ENCODE measurements at places on chromosomes 3 and 15.

GRCh38 chr3:125213946-125214542, 1.5 kb upstream of the SLC12A8 start:
- no peak for DNase-seq

DNA sequence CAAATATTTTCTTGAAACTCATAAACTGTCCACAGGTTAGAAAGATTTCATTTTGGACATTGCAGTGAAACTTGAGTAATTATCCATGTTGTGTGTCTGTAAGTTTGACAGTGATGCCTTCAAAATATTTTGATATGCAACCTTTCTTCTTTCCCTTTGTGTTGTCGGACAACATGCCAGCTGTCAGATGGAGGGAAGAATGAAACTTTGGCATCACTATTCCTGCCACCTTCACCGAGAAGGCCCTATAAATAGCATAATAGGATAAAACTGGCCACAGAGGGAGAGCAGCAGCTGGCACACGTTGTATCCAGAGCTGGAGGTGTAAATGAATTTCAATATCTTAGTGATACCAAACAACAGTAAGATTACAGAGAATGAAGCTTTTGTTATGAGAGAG, 436.7 kb upstream of the CFAP20DC start:
- no peak for DNase-seq

- no peak for DNase-seq
These were observed 245.5 kb downstream of the TBL1XR1 start for GRCh38 chr3:176951586-176952292.

- DNase-seq: no peak
These were observed 51.9 kb upstream of the KLF13 start for GRCh38 chr15:31274496-31275330.

- no peak for DNase-seq
These were observed 18.1 kb downstream of the CYP11A1 start for GRCh38 chr15:74349241-74349778.

- no peak for DNase-seq
These were observed 103.4 kb downstream of the GSK3B start for GRCh38 chr3:119990888-119991287.

- no peak for DNase-seq
These were observed 60.2 kb downstream of the PIAS1 start for GRCh38 chr15:68114356-68114755.

DNA sequence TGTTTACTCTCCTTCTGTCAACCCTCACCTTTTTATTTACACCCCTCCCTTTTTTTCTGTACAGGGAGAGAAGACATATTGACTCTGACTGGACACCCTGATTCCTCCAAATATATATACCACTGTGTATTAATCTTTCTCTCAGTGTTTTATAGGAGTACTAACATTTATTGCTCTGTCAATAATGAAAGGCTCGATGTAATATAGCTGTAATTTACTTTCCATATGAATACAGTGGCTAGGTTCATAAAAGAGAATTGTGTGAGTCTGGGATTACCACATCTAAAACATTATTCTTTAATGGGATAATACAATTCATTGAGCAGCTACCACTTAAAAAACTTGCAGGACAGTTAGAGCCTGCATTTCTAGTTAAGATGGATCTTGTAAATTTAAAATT, 194.3 kb downstream of the SV2B start:
- no peak for DNase-seq

- DNase-seq: no peak
These were observed 148.4 kb downstream of the RTP4 start for GRCh38 chr3:187516446-187517185.

DNA sequence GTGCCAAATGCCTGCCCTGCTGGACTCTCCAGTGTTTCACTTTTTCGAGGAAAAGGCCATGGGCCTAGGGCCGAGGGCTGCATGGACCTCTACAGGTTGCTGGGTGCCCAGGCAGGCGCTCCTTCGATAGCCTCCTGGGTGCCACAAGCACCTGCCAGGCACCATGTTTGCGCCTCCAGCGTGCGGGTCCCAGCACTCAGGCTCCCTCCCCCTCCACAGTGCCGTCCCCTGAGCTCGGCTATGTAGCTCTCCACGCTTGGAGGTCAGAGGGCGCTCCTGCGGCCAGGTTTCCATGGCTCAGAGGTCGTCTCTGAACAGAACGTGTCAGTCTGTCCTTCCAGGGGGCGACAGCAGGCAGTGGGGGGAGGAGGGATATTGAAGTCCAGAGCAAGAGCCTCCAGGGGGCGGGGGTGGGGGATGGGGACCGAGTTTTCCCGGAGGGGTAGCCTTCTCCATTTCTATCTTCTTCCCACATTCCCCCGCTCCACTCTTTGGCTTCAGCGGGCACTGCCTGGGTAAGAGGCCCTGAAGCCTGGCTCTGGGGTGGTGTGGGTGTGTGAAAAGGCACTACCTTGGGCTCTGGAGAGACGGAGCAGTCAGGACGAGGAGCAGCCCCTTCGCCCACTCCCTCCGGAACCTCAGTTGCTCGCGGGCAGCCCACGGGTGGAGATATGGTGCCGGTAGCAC, 3.6 kb downstream of the ONECUT1 start:
- DNase-seq: no peak

DNA sequence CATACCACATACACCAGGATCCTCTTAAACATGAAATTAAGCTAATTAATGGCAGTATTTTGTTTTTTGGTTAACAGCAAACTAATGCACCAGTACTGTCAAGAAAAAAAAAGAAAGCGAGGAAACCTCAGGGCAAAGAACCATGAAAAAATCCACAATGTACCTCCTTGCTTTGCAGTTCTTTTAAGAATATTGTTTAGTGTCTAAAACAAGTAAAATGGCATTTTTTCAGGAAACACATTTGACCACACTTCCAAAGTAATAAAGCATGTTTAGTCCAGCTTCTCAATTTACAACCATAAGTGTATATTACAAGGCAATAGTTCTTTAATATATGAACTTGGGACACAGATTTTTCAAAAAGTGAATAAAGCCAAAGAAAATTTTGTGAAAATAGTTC, 26.6 kb downstream of the AAGAB start:
- DNase-seq: no peak

- DNase-seq: no peak
These were observed 17.4 kb downstream of the POLG start for GRCh38 chr15:89317186-89317720.

DNA sequence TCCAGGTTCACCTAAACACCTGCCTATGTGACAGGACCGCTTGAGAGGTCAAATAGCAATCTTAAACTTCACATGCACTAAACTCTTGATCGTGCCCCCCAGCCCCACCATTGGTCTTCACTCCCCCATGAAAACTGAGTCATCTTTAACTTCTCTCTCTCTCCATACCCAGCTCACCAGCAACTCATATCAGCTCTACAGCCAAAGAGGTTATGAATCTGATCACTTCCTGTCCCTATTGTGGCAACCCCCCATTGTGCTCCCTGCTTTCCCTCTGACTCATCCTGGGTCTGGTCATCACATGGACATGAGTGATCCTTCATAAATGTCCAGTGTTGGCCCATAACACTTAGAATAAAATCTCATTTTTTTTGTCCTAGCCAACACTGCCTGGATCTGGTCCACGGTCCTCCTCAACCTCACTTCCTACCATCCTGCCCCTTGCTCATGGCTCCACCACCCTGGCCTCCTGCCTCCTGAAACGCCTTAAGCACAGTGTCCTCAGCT, 103.4 kb upstream of the HACD2 start:
- DNase-seq: no peak

DNA sequence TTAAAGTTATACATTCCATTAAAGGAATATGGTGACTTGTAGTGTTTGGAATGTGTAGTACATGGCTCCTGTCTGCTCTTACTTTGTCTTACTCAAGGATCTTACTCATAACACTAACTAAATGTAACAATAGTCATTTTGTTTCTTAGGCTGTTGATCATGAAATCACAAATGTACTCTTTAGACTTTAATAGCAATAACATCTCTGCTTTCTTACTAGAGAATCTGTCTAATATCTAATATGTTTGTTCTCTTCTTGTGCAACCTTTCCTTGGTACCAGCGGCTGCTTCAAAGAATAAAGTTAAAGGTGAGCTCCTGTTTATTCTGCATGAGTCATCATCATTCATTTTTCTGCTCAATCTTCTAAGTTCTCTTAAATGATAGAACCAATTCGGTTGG, 767.5 kb downstream of the CADM2 start:
- DNase-seq: no peak

DNA sequence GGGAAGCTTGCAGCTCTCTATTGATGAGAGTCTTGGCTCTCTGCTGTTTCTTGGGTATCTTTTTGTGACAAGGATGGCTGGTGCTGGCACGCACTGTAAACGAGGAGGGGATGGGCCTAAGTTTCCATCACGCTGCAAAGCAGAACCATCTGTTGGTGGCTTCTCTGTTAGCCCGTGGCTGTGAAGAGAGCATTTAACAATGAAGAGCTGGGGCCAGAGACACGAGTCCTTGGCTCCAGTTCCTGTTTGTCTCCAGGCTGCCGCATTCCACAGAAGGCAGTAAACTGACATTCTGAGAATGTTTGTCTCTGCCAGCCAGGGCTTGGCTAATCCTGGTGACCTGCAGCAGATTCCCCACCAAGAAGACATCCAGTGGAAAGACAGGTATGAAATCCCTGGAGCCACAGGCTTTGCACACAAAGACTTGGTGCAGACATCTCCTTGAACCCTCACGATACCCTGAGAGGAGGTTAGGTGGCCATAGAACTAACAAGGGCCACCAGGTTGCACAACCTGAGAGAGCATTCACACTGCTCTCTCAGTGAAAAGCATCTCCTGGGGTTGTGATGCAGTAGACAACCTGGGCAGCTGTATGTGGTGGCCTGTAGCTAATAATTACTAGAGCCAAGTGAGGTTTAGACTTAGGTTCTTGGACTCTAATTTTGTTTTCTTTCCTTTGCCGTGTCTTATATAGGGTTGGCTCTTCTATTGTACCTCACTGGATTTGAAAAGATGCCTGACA, 130.9 kb downstream of the ASB7 start:
- DNase-seq: no peak

DNA sequence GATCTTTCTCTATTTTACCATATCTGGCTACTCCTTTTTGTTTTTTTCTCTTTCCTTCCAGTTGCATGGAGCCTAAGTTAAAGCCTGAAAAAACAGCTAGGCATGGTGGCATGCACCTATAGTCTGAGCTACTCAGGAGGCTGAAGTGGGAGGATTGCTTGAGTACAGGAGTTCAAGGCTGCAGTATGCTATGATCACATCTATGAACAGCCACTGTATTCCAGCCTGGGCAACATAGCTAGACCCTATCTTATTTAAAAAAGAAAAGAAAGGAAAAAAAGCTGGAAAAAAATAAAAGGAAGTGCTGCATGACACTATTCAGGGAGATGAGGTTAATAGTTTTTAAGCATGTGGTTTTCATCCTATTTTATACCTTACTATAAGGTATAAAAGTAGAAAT, 4.0 kb upstream of the SKIL start:
- DNase-seq: no peak

DNA sequence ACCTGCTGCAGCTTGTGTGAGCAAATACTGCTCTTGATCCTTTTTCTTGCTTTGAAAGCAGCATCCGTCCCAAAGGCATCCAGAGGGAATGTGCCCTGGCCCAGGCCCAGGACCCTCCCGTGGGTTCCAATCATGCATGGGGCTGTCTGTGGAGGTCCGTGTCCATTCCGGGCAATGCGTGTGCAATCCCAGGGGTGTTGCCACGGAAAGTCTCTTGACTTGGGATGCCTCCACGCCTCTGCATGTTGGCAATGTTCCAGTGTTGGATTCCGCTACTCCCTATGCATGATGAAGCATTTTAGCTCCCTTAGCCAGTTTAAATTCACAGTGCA, 105.7 kb downstream of the SNRPN start:
- DNase-seq: no peak

DNA sequence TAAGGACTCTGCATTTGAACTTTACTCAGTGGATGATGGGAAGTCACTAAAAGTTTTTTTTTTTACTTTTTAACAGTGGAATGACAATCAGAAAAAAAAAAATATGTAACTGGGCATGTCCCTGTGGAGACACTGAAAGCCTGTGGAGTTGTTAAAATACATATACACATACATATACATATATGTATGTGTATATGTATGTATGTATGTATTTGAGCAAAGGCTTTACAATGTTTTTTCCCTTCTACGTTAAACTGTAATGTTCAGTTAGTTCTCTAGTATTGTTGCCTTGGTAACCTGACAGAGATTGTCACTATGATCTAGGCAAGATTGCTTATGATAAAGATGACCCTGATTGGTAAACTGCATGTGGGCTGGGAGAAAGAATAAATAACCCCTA, 30.3 kb downstream of the NSUN3 start:
- DNase-seq: no peak

GRCh38 chr3:45953536-45953935, 10.3 kb downstream of the CXCR6 start:
- DNase-seq: no peak

DNA sequence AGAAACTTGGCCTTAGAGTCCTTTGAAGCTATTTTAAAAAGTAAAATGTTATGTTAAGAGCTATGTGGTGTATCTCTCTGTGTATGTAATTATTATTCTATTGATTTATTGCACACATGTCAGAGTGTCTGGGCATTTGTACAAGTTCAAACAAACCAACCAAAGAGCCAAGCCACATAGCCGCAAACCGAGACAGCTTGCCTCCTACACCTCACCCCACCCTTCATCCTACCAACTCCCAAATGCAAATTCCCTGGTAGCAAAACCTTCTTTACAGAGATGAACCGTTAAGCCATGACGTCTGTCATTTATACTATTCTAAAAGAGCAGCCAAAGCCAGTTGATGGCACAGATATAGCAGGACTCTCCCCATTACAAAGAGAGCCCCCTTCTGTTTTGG, 332.3 kb downstream of the ERC2 start:
- DNase-seq: no peak

GRCh38 chr3:134955874-134956273, 160.8 kb downstream of the EPHB1 start:
- DNase-seq: no peak

- DNase-seq: no peak
These were observed 439.0 kb downstream of the NTRK3 start for GRCh38 chr15:87817553-87817952.

DNA sequence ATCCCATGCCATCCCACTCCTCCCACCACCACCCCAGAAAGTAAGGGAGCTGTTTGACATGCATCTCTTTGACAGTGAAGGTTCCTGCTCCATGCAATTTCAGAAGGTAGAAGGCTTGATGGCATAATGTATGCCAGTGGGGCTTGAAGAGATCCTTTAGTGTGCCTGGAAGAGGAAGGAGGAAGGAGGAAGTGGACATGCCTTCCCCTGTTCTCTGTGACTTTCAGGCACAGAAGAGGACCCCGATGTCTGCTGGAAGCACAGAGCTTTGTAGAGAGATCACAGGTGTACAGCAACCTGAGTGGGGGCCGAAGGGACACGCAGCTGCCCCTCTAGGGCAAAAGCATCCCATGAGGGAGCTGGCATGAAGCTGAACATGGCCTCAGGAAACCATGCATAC, 171.6 kb downstream of the CD47 start:
- no peak for DNase-seq

DNA sequence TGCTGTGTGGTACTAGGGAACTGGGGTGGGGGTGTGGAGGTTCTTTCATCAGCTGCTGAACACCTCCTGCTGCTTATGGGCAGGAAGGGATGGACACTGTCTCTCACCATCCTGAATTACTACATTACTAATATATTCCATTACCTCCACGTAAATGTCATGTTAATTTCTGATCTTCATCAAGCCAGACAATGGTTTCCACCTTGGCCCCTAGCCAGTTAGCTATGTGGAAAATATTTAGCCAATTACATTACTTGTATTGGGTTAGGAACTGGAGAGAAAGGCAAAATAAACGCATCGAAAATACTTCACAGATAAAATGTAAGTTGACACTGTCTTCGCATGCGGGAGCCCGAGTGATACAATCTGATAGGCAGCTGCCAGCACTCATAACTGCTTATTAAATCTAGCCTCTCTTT, 95.1 kb downstream of the FOXP1 start:
- DNase-seq: no peak

Measured in activated T-helper 1 cell treated with anti-CD3 and anti-CD28 coated beads, Interleukin-2, amount 50 U/mL, for 16 hours (primary cell).